ENCODE measurements at places on chromosomes 12 and 14.

- H3K4me3 ChIP-seq = no peak overlapping the region
- H3K27ac ChIP-seq = no peak overlapping the region
- no peak for DNase-seq
- peaks cover 3% of the 10 kb centered on the region for H3K36me3 ChIP-seq
- no peaks in the 10 kb centered on the region for H3K27me3 ChIP-seq
- no peaks in the 10 kb centered on the region for H3K4me1 ChIP-seq
These were observed 21.7 kb downstream of the STYK1 start for GRCh38 chr12:10652192-10652591.

- no peak overlapping the region for H3K4me3 ChIP-seq
- H3K27me3 ChIP-seq = no peaks in the 10 kb centered on the region
- peaks cover 13% of the 10 kb centered on the region for H3K36me3 ChIP-seq
- DNase-seq = no peak
- no peak overlapping the region for H3K27ac ChIP-seq
These were observed 73.8 kb downstream of the SYNE3 start for GRCh38 chr14:95442633-95443021.

- peaks cover 4% of the 10 kb centered on the region for H3K4me1 ChIP-seq
- DNase-seq = no peak
These were observed 22.1 kb downstream of the OR10P1 start for GRCh38 chr12:55658635-55659391.

DNA sequence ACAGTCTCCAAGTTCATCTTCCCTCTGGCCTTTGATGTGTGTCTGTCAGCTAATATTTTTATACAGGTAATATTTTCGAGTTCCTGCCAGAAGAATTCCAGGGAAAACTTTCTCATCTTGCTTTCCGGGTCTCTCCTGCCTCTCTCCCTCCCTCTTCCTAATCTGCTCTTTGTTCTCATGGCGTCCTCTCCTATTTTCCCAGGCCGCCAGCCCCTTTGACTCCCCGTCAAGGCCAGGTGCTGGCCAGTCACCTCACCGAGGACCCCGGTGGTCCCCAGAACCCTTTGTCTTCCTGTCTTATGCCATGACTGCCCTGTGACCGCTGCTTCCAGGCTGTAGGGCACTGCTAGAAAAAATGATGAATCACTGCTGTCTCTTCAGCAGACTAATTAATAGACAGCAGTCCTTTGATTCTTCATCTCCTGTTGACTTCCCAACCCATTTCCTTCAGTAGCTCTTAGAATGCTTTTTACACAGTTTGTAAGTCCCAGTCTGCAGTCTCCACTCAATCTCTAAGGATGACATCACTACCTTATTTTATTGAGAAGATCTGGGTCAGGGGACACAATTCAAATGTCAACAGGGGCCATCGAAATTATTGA is 40.7 kb downstream of the PPFIBP1 start:
- peak overlapping the region; percentile 23 for H3K27ac ChIP-seq
- DNase-seq = no peak
- peaks cover 2% of the 10 kb centered on the region for H3K36me3 ChIP-seq
- no peak overlapping the region for H3K4me3 ChIP-seq

GRCh38 chr12:40586823-40587222 is 105.4 kb upstream of the CNTN1 start:
- H3K4me1 ChIP-seq = no peaks in the 10 kb centered on the region
- no peak for DNase-seq
- H3K27ac ChIP-seq = no peak overlapping the region
- H3K4me3 ChIP-seq = no peak overlapping the region
- no peaks in the 10 kb centered on the region for H3K36me3 ChIP-seq

GRCh38 chr14:47150267-47150666 is 498.7 kb upstream of the RPL10L start:
- H3K27ac ChIP-seq = no peak overlapping the region
- H3K27me3 ChIP-seq = no peaks in the 10 kb centered on the region
- H3K4me3 ChIP-seq = no peak overlapping the region
- H3K36me3 ChIP-seq = no peaks in the 10 kb centered on the region
- DNase-seq = no peak

- H3K27ac ChIP-seq = no peak overlapping the region
- no peaks in the 10 kb centered on the region for H3K4me1 ChIP-seq
- H3K4me3 ChIP-seq = no peak overlapping the region
- DNase-seq = no peak
These were observed 97.7 kb downstream of the NTS start for GRCh38 chr12:85971800-85972199.

GRCh38 chr12:66059666-66060065 is 70.9 kb downstream of the LLPH start:
- H3K36me3 ChIP-seq = no peaks in the 10 kb centered on the region
- no peak for DNase-seq
- H3K4me1 ChIP-seq = peaks cover 42% of the 10 kb centered on the region
- H3K27me3 ChIP-seq = no peaks in the 10 kb centered on the region
- no peak overlapping the region for H3K4me3 ChIP-seq
- H3K27ac ChIP-seq = no peak overlapping the region

DNA sequence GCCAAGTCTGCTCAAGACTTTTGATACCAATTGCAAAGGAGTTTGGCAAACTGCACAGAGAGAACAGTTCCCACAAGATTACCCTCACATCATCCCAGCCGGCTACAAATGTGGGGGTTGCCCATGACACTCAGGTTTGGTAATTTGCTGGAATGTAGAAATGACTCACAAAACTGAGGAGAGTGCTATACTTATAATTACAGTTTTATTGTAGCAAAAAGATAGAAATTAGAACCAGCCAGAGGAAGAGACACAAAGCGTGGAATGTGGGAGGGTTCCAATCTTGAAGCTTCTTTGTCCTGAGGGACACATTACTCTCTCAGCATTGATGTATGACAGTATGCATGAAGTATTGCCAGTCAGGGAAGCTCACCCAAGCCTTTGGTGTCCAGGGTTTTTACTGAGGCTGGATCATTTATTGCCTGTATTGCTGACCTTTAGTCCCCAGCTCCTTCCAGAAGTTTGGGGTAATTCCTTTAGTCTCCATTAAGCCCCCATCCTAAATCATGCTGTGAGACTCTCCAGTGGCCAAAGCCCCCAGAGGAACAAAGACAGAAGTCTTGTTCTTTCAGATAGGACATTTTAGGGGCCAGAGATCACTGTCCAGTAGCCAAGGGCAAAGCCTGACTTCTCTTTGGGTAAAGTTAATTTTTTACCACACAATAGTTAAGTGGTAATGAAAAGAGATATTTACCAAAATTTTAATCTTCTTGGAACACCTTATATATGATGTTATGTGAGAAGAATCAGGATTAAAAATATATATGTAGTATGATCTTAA is 9.9 kb downstream of the TBK1 start:
- H3K4me1 ChIP-seq = peaks cover 38% of the 10 kb centered on the region
- DNase-seq = no peak
- H3K4me3 ChIP-seq = no peak overlapping the region
- no peaks in the 10 kb centered on the region for H3K27me3 ChIP-seq
- peak overlapping the region; percentile 87 for H3K27ac ChIP-seq

DNA sequence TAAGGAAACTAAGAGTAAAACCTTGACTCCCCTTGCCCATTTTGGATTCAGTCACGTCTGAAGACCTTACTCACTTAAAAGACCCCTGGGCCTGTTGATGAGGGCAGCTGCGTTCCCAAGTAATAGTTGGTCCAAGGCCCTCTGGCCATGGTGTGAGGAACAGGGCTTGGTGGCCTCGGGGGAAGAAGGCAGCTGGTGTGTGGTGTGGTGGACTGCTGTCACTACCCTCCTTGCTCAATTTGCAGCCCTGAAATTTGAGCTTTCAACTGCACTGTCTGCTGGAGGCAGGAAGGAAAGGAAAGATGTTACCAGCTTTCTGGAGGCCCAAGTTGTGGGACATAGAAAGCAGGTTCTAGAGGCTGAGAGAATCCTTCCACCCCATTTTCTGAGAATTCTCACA is 128.2 kb downstream of the SLC38A6 start:
- H3K4me3 ChIP-seq = no peak overlapping the region
- peaks cover 70% of the 10 kb centered on the region for H3K4me1 ChIP-seq
- DNase-seq = no peak
- peaks cover 5% of the 10 kb centered on the region for H3K36me3 ChIP-seq
- H3K27ac ChIP-seq = peak overlapping the region; percentile 68
- H3K27me3 ChIP-seq = no peaks in the 10 kb centered on the region
